ENCODE measurements at places on chromosomes 3 and 15. TPM values are rescaled to one million over a fixed set of nuclear protein-coding genes. Genes with fewer than 3 reads are reported as not detected.

The FGF12 gene
- 3.1 TPM for total RNA-seq

The CD96 gene
- 4.3 TPM for total RNA-seq

The MKRN3 gene
- total RNA-seq: not detected

The SLC28A1 gene
- not detected for total RNA-seq

The SPRED1 gene
- total RNA-seq: 22.0 TPM

The ZNF35 gene
- total RNA-seq: 28.1 TPM

The ZNF639 gene
- total RNA-seq: 31.8 TPM

Measured in omental fat pad (tissue), 4 donors.